ENCODE measurements at places on chromosomes 2 and 18.

GRCh38 chr2:7437716-7438632 is 520.8 kb downstream of the RNF144A start:
- no peak for DNase-seq

GRCh38 chr18:52451256-52451655 is 111.3 kb downstream of the DCC start:
- no peak for DNase-seq

- no peak for DNase-seq
Measured at GRCh38 chr18:59729781-59730180, 32.6 kb upstream of the CCBE1 start.

DNA sequence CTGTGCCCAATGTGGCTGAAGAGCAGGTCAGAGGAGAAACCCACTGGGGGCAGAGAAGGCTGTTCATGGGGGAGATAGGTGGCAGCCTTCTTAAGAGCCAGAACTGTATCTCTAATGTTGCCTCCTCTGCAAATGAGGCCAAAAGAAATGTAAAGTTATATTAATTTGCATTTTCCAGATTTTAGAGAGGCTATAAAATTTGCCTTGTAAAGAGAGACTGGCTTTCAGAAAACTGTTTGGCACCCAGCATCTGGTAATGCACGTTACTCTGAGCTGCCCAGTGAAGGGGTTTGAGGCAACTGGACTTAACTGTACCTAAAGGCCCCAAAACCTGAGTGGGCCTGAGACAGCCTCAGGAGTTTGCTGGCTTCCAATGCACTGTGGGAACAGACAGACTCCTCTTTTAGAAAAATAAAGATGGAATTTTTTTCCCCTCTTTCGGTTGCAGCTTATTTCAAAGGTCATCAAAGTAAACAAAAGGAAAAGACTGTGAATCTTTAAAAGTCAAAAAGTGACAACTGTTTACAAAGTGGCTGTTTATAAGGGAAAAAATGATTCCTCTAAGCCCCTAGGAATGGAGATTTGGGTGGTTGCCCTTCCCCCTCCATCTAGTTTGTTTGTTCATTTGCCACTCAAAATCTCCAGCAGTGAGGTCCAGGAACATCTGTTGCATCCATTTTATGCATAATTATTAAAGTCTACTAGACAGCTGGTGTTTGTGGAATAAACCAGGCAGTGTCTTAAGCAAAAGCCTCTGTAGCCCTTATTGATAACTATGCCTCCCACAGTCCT is 132.2 kb upstream of the ZFP36L2 start:
- DNase-seq = no peak

GRCh38 chr18:22505141-22505591 is 87.5 kb upstream of the CTAGE1 start:
- peak; percentile 17 for DNase-seq

- no peak for DNase-seq
Measured at GRCh38 chr2:23850564-23851256, 76.2 kb downstream of the ATAD2B start.
